Breast epithelium (tissue), 4 donors: ENCODE measurements at places on chromosomes 6 and 20. TPM values are rescaled to one million over a fixed set of nuclear protein-coding genes. Genes with fewer than 3 reads are reported as not detected.

The FKBP1C gene
- 0.29 TPM for total RNA-seq

The PKIB gene
- total RNA-seq = 22.3 TPM

The LAMA5 gene
- 53.3 TPM for total RNA-seq

The NHLRC1 gene
- total RNA-seq = 2.0 TPM

The TRIM31 gene
- total RNA-seq = not detected

The LHFPL5 gene
- not detected for total RNA-seq

The ANGPT4 gene
- total RNA-seq = 1.0 TPM

The WASF1 gene
- total RNA-seq = 12.3 TPM

The APCDD1L gene
- total RNA-seq = 0.73 TPM

The TDRD6 gene
- total RNA-seq = 2.5 TPM

The SALL4 gene
- 0.32 TPM for total RNA-seq

The LPIN3 gene
- 20.8 TPM for total RNA-seq

The GLP1R gene
- 0.73 TPM for total RNA-seq

The EPB41L2 gene
- 110 TPM for total RNA-seq
